D721Med (cell line): ENCODE measurements at places on chromosomes 3 and 15.

GRCh38 chr3:168952551-168952950, 711.0 kb downstream of the MECOM start:
- DNase-seq = no peak

GRCh38 chr3:193630005-193630404, 37.0 kb downstream of the OPA1 start:
- DNase-seq = no peak

DNA sequence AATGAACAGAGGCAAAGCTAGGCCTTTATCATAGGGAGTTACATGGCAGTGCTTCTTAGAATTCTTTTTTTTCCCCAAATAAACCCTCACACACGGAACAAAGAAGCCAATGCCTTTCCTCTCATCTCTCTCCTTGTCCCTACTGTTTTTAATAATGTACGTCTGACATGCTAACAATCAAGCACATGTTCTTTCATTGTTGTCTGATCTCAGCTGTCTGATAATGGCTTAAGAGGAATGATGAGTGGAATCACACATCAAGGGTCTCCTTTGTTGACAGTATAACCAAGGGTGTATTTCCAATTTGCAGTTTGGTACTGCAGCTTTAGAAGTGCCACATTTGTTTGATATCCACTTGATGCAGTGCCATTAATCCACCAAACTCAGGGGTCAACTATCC, 34.8 kb upstream of the EPHA3 start:
- DNase-seq = no peak

DNA sequence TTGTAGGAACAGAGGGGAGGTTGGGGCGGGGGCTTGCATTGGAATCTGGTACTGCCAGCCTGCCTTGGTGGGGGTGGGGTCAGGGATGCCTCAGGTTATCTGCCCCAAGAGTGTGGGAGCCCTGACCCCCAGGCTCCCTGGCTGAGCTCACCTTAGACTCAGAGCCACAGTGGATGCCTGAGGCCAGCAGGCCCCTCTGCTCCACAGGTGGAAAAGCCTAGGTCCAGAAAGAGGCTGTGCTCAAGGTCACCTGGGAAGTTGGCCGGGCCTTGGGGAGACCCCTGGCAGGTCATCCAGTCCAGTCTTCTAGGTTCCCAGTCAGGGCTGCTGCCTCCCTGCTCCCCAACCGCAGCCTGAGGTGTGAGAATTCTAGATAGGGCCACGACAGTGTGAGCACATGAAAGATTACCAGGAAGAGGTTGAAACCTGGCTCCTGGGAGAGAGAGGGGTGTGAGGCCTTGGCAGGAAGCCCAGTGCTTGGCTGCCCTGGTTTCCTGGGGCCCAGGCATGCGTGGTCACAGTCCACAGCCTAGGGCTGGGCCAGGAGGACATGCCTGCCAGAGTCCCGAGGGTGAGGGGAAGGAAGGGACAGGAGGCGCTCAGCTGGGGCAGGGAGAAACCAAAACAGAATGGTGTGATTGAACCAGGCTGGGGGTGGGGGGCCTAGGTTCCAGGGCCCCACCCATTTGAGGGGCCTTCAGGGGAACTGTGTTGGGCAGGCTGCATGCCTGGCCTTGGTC, 4.9 kb downstream of the HDAC11 start:
- no peak for DNase-seq

DNA sequence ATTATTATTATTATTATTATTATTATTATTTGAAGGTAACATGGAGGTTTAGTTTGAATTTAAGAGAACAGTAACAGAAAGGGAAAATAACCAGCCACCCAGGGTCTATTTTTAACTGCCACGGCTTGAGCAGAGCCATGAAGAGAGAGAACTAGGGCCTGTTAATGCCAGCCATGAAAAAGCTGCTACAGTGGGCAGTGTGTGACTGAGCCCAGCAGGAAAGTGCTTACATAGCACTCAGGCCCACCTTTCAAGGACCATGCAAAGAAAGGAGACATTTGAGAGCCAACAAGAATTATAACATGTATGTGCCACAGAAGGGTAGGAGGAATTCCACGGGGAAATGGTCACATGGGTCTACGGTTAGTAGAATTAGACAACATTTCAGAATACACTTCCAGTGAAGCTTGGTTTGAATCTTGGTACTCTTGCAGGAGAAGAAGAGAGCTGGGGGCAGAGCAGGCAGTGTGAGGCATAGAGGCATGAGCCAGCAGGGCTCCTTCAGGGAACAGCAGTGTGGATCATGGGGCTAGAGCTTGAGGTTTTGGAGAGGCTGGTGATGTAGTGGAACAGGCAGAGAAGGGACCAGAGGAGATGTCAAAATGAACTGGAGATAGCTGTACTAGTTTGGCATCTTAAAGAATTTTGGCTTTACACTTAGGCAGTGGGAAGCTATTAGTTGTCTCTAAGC, 140.7 kb downstream of the CMSS1 start:
- DNase-seq = no peak

DNA sequence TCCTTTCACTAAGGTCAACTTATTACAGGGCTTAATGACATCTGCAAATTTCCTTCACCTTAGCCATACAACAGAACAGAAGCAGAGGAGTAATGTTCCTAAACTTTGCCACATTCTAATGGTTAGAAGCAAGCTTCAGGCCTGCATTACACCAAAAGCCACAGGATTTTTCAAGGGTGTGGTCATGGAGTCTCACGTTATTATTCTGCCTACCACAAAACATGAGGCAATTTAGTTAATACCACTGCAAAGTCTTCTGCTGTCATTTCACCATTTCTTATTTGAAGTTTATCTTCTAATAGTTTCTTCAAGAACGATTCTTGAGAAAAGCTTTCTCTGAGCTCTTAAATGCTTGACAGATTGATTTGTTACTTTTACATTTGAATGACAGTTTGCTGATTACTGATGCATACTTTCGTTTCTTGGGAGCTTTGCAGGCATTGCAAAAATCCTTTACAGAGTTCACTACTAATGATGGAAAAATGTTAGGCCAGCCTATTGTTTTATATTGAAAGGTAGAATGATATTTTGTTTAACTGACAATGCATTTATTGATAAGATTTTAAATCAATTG, 1257.1 kb downstream of the NSUN3 start:
- no peak for DNase-seq

DNA sequence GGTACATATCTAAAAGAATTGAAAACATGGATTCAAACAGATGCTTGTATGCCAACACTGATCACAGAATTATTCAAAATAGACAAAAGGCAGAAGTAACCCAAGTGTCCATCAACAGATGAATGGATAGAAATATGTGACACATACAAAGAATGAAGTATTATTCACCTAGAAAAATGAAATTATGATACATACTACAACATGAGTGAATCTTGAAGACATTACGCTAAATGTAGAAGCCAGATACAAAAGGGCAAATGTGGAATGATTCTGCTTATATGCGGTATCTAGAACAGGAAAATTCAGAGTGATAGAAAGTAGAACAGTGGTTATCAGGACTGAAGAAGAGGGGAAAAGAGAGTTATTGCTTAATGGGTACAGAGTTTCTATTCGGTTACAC, 26.2 kb upstream of the SLC12A8 start:
- DNase-seq = no peak

DNA sequence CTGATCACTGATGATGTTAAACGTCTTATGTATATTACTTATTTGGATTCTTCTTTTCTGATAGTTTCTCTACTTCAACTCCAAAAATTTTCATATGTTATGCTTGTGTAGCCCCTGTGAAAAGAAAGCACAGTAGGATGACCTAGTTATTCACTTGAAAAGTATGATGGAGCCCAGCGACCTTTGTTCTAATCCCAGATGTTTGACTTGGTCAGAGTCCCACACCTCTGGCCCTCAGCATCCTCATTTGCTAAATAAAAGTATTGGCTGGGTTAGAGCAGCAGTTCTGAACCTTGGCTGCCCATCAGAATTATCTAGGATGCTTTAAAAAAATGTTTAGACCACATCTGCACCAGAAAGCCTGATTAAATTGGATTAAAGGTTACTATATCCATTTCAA, 173.7 kb downstream of the ATG7 start:
- no peak for DNase-seq

- DNase-seq = no peak
Measured at GRCh38 chr3:35992041-35992440, 352.7 kb downstream of the ARPP21 start.

GRCh38 chr3:80526153-80526552, 758.4 kb upstream of the ROBO1 start:
- no peak for DNase-seq
